ENCODE measurements at places on chromosomes 6 and 20.

GRCh38 chr6:112833581-112834131 is 486.5 kb downstream of the RFPL4B start:
- no peak for DNase-seq

DNA sequence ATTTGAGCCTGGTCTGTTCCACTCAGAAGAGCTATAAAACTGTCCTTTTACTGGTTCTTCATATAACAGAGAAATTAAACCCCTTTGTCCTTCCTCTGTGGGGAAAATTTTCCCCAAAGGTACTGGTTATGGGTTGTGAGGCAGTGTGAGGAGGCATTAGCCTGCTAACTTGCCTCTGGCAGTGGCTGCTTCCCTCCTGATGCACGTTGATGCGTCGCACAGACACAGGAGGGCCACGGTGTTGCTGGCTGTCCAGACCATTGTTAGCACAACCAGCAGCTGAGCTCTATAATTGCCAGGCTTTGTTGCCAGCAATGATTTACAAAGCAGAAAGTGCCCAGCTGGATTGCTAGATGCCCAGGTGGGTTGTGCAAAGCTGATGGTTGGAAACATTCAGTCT is 10.1 kb downstream of the AAR2 start:
- DNase-seq: no peak

DNA sequence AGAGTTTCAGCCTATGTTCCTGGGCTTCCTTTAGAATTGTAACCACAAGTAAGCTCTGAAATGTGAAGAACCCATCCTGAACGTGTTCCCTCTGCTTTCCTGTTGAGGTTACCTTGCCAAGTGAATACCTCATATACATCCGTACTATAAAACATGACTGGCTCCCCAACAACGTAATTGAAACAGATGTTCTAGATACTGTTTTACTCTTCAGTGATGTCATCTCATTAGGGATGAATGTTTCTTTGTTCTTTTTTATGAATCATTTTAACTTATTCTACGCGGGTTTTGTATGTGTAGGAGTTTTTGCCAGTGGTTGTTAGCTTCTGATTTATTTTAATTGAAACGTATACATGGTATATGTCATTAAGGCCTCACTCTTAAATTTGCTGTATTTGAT is 166.8 kb downstream of the SAMD5 start:
- no peak for DNase-seq

GRCh38 chr20:37657924-37658804 is 35.7 kb upstream of the CTNNBL1 start:
- no peak for DNase-seq

DNA sequence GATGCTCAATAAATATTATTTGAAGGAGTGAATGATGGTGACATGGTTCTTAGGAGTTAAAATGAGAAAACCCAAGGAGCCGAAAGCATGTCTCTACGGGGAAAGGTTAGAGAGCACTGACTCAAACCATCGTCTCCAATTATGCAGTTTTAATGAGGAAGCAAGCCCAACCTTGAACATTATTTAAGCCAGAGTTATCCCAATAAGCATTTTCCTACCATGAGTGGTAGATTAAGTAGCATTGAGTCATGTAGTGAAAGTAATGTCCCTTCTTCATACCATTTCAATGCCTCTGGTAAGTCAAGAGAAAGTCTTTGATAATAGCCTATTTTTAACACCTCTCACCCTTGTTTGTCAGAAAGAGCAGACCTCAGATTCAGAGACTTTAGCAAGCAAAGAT is 13.5 kb downstream of the TSHZ2 start:
- no peak for DNase-seq

- no peak for DNase-seq
These were observed 224.5 kb downstream of the GMDS start for GRCh38 chr6:2020909-2021308.

- DNase-seq: no peak
These were observed 236.4 kb downstream of the ARHGAP18 start for GRCh38 chr6:129473546-129473945.

Measured in stimulated activated effector memory CD8-positive, alpha-beta T cell treated with anti-CD3 and anti-CD28 coated beads, Interleukin-12 subunit alpha, Interleukin-12 subunit beta, amount 100 ng/mL, for 72 hours (primary cell).